Dermis blood vessel endothelial cell (primary cell): ENCODE measurements at places on chromosomes 6 and 20. TPM values are rescaled to one million over a fixed set of nuclear protein-coding genes. Genes with fewer than 3 reads are reported as not detected.
A peak's percentile ranks its signal among the peaks of the same experiment; 100 is the strongest.

Gene KIF6
- total RNA-seq, result 0.19 TPM in 1 of 2 replicates, not detected in the other

DNA sequence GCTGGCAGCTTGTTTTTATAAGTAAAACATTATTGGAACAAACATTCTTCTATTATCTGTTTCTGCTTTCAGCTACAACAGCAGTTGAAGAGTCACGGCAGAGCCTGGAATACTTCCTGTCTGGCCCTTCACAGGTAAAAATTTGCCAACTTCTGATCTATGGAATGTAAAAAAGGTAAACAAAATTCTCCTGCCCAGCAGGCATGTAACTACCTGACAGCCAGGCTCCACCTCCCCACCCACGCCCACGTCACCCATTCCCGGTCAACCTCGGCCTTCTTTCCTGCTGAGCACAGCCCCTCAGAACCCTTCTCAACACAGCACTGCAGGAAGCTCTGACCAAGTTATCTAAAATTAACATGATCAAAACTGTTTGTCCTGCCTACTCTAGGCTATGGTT lies 166.0 kb downstream of the DLL1 start:
- no peak for DNase-seq

- DNase-seq, result no peak
These were observed 69.3 kb upstream of the SRSF6 start for GRCh38 chr20:43388268-43389002.

GRCh38 chr20:25043499-25044260 lies 14.3 kb downstream of the ACSS1 start:
- DNase-seq, result no peak

GRCh38 chr20:46332373-46333160 lies 24.3 kb upstream of the CDH22 start:
- no peak for DNase-seq

GRCh38 chr6:38213251-38213658 lies 393.7 kb downstream of the ZFAND3 start:
- peak; percentile 34 for DNase-seq

- DNase-seq, result no peak
These were observed 74.8 kb upstream of the PLCB4 start for GRCh38 chr20:8994045-8994444.

- no peak for DNase-seq
These were observed 7.9 kb downstream of the KIAA1755 start for GRCh38 chr20:38252292-38253288.

GRCh38 chr6:113860181-113860955 lies 3.2 kb downstream of the MARCKS start:
- peak; percentile 52 for DNase-seq

- DNase-seq, result no peak
These were observed 30.3 kb downstream of the TOP1 start for GRCh38 chr20:41058674-41059635.

DNA sequence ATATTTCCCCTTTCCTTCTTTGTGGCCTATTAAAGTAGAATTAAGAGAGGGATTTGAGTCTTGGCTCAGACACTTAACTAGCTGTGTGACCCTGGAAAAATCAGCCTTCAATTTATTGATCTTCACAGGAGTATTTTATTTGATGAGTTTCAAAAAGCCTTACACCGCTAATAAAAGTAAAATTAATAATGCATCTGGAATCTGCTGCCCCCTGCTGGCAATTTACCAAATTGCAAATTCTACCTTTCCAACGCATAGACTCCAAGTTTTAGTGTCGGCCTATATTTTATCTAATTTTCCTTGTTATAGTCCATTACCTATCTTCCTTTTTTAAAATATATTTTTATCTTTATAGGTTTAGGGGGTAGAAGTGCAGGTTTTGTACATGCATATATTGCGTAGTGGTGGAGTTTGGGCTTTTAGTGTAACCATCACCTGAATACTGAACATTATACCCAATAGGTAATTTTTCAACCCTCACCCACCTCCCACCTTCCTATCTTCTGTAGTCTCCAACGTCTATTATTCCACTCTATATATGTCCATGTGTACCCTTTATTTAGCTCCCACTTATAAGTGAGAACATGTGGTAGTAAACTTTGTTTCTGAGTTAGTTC lies 46.3 kb downstream of the GOPC start:
- DNase-seq, result peak; percentile 68

DNA sequence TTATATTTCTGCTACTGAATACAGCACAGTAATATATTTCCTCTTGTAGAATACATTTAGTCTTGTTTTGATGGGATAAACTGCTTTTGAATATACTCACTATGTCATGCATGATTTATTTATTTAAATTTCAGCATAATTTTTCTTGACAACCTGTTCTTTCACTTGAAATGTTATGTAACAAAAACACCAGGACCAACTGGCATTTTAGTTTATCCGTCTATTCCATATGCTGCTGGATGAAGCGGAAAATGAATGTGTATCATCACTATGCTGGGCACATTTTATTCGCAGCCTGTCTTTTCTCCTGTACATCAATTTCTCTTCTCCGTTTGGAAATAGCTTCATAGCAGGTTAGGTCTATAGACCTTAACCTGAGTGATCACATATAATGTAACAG lies 206.8 kb upstream of the PLCB4 start:
- no peak for DNase-seq

DNA sequence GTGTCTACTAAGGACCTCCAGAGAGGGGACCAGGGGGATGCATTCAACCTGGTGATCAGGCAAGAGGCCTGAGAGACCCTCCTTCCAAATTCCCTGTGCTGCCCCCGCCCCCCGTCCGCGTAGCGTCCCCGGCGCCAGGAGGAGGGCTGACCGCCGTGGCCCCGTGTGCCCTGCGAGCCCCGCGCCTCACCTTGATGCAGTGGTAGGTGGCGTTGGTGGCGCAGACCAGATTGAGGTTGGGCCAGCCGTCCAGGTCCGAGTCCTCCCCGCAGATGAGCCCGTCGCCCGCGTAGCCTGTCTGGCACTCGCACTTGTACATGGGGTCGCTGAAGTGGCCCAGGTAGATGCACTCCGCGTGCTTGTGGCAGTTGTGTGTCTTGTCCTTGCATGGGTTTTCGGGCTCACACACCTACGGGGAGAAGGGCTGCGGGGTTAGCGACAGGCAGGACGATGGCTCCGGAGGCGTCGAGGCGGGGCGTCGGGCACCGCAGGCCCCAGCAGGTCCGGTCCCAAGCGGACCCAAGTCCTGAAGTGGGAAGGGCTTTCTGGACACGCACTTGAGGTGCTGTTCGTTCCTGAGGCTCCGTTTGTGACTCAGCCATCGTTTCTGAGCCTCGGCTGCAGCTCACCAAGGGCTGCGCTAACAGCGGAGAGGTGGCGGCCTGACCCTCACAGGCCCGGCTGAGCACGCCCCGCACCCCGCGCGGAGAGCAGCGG lies 21.7 kb downstream of the THBS2 start:
- no peak for DNase-seq

- DNase-seq, result no peak
These were observed 169.5 kb upstream of the SNX9 start for GRCh38 chr6:157653521-157653920.

DNA sequence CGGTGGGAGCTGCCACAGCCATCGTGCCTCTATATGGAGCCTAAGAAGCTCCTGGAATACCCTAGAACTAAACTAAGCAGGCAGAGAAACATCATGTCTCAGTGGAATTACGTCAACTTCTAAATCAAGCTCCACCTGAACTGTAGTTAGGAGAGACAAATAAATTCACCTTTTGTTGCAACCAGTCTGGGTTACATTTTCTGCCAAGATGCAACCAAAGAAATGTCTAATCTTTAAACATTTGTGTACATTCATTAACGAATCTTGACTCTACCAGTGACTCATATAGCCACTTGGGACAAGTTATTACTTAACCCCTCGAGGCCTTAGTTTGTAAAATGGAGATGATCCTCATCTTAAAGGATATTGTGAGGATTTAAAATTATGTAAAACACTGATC lies 8.9 kb downstream of the PTPRK start:
- no peak for DNase-seq

GRCh38 chr6:52359403-52359802 lies 2.5 kb upstream of the PAQR8 start:
- DNase-seq, result no peak
